ENCODE measurements at places on chromosomes 12 and 14.

- DNase-seq, result peak; percentile 24
Observed at GRCh38 chr12:28172434-28173030, 17.7 kb upstream of the CCDC91 start.

- no peak for DNase-seq
Observed at GRCh38 chr12:116804051-116804450, 65.9 kb downstream of the RNFT2 start.

DNA sequence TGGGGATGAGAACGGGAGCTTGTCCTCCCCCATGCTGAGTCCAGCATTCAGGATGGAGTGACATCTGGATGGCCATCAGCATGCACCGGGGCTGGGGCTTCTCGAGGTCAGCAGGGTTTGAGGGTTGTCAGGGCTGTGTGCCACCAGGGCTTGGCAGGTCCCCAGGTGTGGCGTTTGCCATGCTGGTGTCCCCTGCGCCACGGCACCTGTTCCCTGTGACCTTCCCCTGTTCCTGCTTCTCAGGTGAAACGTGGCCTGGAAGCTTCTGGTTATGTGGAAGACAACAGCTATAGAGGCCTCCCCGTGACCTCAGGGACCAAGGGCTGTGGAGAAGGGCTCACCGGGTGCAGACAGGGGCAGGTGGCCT lies 152.4 kb downstream of the KIF26A start:
- no peak for DNase-seq

DNA sequence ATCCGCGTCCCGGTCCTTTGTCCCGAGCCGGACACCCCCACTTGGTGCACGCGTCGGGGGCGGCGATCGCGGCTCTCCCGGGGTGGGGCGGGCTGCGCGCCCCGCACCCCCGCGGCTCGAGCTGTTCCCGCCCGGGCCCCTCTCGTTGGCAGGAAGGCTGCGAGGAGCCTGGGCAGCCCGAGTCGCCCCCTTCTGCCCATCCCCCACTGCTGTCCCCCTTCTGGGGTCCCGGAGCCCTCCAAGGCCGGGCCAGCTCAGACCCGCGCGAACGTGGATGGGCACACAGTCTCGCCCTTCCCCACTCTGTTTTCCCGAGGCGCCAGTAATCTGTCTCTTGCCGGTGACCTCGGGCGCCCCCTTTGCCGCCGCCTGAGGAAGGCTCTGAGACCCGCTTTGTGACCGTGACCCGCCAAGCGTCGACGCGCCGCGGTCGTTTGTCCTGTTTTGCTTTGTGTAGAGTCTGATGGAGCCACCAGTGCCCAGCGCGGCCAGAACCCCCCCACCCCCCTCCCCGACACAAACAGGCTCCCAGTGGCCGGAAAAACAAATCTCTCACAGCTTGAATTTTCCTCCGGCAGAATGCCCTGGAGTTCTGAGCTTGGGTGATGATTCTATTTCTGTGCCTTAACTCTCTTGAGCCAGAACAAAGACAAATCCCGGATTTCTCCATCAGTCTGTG lies 610 bp downstream of the C14orf132 start:
- DNase-seq, result no peak

- DNase-seq, result no peak
Observed at GRCh38 chr12:22628228-22628627, 3.3 kb downstream of the ETNK1 start.

- DNase-seq, result no peak
Observed at GRCh38 chr12:98699586-98699985, 54.5 kb downstream of the APAF1 start.

- DNase-seq, result no peak
Observed at GRCh38 chr14:95829321-95829720, 47.3 kb upstream of the TUNAR start.

DNA sequence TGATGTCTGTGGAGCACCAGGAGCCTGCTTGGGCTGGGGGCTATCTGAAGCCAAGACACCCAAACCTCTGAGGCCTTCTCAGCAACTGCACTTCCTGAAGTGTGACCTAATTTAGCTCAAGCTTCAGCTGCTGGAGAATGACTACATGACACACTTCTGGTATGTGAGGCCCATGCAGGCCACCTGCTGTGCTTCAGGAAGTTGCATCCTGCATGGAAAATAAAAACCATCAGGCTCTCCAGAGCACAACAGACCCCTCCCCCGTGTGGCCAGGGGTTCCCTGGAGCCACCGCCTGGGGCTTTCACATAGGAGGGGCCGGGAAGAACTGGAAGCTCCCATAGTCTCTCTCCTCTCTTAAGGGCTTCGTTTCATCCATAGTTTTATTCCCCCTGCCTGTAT lies 217.7 kb downstream of the SLC15A4 start:
- DNase-seq, result no peak

DNA sequence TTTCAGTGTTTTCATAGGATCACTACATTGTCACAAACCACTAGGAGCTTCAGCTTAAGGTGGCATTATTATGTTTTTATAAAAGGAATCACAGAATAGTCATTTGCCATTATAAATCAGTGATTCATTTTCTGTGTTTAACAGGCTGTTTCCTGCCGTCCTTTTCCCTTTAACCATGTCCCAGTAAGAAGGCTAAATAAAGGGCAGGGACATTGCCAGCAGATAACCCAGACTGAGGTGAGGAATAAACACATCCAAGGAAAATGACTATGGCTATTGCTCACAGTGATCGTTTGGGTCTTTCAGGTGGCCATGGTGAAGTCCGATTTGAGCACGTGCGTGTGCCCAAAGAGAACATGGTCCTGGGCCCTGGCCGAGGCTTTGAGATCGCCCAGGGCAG lies 17.9 kb upstream of the ALDH2 start:
- no peak for DNase-seq

GRCh38 chr12:214003-214741 lies at the start of gene SLC6A12:
TSS of gene SLC6A12 (minus strand) at chr12:214157. CDS start at chr12:209986, 4,171 bp downstream.
- no peak for DNase-seq

DNA sequence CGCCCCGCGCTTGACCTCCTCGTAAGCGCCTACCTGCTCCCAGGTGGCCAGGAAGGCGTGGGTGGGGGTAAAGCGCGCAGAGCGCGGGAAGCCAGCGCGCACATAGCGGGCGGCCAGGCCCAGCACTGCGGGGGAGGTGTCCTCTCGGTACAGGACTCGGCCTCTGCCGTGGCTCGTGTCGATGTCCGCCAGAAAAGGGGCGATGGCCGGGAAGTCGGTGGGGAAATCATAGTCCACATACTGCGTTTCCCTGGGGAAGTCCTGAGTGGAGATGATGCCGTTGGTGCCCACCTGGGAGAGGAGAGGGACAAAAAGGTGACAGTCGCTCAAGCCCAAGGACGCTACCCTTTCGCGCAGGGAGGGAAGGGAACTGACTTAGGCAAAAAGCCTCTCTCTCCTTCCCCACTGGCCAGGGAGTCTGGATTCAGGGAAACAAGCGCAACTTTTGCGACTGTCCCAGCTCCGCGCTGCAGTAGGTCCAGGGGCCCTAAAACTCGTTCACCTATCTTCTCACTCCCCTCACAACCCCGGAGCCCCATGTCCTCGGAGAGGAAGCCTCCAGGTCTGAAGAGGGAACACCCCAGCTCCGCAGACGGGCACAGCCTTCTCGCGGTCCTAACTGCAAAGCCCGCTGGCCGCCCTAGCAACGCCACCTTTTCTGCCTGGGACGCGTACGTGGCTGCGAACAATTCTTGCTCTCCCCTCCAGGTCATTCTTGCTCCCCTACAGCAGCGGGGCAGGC lies 815 bp downstream of the NID2 start:
- no peak for DNase-seq
